Fibroblast of lung (primary cell): ENCODE measurements at places on chromosomes 7 and 10.

- DNase-seq = no peak
These were observed 90.3 kb downstream of the MICALL2 start for GRCh38 chr7:1368682-1369571.

GRCh38 chr10:132396494-132397035 is 435 bp upstream of the PWWP2B start:
- peak; percentile 31 for DNase-seq

- DNase-seq = peak; percentile 66
These were observed 4.6 kb downstream of the OAT start for GRCh38 chr10:124414076-124414475.

GRCh38 chr7:93249491-93250148 is 17.5 kb downstream of the VPS50 start:
- peak; percentile 59 for DNase-seq

DNA sequence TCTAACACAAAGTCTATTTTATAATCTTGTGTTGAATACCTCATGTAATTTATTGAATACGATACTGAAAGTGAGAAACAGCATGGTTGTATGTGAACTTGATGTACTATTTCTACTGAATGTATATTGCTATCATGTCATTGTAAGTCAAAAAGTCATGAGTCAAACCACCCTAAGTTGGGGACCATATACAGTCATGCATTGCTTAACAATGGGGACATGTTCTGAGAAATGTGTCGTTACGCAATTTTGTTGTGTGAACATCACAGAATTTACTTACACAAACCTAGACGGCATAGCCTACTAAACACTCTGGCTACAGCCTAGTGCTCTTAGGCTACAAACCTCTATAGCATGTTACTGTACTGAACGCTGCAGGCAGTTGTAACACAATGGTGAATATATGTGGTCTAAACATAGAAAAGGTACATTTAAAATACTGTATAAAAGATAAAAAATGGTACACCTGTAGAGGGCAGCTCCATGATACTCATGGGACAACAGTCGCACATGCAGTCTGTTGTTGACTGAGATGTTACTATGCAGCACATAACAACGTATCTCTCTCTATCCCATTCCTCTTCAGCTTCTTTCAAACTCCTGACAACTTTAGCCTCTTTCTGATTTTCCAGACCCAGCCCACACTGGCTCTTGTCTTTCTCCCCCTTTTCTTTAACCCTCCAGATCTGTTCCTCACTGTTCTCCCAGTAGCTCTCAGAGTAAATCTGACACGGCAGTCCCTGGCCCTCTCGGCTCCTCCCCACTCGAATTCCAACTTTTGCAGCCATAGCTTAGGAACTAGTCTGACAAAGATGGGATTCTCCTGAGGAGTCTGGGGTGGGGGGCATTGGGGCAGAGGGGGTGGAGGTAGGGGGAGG is 90.1 kb downstream of the SNX10 start:
- DNase-seq = no peak

GRCh38 chr10:8009031-8009430 is 45.5 kb upstream of the GATA3 start:
- no peak for DNase-seq

DNA sequence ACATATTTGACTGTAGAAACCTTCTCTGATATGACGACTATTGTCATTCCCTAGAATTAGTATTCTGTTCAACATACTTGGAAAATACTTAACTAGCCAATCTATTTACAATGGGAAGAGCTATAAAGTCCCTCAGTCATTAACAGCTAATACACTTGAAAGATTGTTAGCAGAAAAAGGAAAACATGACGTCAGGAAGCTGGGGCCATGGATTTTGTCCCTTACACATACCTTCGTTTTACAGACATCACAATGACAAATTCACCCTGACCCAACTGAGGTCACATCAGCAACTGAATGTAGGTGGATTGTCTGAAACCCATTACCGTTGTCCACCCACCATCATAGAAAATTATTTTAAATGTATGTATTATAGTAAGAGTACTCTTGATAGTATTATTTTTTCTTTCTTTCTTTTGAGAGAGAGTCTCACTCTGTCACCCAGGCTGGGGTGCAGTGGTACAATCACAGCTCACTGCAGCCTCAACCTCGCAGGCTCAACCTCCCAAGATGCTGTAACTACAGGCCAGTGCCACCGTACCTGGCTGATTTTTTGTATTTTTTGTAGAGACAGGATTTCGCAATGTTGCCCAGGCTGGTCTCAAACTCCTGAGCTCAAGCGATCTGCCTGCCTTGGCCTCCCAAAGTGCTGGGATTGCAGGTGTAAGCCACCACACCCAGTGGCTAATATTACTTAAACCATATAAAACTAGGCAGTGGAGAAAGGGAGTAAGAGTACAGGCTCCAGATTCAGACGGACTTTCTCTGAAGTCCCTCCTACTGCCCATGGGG is 497.0 kb upstream of the C7orf33 start:
- DNase-seq = no peak

DNA sequence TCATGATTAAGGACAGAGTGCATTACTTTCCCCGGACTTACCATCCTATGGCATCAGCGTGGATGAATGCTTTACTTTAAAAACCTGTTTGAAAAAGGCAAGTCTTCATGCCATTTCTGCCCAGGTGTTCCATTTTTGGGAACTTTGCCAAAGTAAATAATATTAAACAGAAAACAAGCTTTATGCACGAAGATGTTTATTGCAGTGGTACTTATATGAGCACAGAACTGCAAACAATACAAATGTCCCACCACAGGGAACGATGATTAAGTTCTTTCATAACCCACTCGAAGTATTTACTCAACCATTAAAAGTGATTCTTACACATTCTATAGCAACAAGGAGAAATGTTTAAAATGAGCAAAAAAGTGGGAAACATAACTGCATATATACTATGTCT is 109.7 kb upstream of the GDF10 start:
- no peak for DNase-seq

GRCh38 chr7:2444476-2444875 is 31.7 kb downstream of the GRIFIN start:
- DNase-seq = peak; percentile 90
